ENCODE measurements at places on chromosomes 6 and 20.
A peak's percentile ranks its signal among the peaks of the same experiment; 100 is the strongest.

GRCh38 chr6:4114123-4114522 is 21.3 kb downstream of the ECI2 start:
- DNase-seq: no peak

GRCh38 chr20:49916146-49917002 is 1.0 kb upstream of the SPATA2 start:
- peak; percentile 41 for DNase-seq

DNA sequence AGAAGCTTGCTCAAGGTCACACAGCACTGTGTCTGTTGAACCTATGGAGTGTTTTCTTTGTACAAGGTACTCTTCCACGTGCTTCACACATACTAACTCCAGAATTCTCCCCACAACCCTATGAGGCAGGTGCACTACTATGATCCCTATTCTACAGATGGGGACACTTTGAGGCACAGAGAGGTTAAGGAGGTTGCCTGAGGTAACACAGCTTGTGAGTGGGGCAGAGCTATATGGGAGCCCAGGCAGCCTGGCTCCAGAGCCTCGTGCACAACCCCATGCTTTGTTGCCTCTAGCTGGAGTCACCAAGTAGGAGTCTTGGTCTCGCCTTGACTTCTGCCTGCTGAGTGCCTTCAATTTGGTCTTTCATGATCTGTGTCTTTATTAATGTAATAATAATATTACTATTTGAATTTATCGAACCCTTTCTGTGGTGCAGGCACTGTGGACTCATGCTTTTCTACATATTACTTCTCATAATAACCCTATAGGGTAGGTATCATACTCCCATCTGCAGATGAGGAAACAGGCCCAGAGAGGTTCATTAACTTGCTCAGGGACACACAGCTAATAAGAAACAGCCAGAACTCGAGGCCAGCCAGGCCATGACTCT is 13.3 kb upstream of the SPDEF start:
- no peak for DNase-seq

DNA sequence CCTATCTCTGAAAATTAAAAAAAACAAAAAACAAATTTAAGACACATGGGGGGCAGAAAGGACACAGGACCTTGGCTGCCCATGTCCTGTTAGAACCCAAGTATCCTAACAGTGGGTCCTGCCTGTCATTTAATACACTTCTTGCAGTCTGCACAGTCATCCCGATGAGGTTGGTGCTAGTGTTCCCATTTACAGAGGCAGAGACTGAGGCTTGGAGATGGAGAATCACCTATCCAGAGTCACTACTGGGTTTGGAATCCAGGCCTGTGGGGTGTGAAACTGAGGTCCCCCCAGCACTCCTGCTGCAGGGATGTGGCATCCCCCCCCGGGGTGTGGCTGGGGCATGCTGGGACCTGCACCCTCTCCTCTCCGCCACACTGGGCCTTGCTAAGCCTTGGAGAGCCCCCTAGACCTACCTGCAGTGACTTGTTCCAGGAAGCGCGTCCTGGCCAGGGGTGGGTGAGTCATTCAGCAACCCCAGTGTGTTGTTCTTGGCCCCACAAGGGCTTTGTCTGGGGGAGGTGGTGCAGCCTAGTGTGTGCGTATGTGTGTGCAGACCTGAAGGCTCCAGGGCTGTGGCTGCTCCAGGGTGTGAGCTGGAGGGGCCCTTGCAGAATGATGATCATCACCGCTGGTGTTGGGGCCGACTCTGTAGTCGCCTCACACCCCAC is 49.7 kb downstream of the BCAS4 start:
- DNase-seq: no peak

DNA sequence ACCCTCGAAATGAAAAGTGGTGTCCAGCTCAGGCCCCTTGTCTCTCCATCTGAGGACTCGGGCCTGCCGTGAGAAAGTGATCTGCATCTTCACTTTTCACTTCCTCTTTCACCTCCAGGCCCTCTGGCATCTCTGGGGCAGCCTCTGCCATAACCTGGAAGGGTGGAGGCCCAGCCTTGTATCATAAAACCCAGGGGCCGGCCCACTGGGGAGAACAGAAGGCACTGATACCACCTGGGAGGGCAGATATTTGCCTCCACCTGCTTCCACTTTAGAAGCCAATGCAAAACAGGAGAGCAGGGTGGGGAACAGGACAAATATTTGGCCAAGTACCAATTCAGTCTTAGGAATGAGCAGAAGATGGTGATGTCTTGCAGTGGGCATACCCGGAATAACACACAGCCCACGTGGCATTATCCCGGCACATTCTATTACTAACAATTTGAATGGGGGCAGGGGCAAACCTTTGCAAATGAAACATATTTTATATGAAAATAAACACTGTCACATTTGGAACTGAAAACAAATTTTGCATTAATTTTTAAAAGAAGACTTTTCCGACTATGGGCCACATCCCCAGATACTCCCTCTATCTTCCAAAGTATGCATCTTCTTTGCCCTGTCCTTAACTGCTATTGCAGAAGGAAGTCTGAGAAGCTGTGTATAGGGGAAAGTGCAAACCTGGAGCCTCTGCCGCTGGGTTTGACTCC is 69.2 kb upstream of the TBC1D7 start:
- no peak for DNase-seq

GRCh38 chr20:57089699-57090144 is 176.7 kb downstream of the BMP7 start:
- peak; percentile 70 for DNase-seq

- no peak for DNase-seq
Observed at GRCh38 chr6:52317841-52318581, 33.5 kb upstream of the MCM3 start.

DNA sequence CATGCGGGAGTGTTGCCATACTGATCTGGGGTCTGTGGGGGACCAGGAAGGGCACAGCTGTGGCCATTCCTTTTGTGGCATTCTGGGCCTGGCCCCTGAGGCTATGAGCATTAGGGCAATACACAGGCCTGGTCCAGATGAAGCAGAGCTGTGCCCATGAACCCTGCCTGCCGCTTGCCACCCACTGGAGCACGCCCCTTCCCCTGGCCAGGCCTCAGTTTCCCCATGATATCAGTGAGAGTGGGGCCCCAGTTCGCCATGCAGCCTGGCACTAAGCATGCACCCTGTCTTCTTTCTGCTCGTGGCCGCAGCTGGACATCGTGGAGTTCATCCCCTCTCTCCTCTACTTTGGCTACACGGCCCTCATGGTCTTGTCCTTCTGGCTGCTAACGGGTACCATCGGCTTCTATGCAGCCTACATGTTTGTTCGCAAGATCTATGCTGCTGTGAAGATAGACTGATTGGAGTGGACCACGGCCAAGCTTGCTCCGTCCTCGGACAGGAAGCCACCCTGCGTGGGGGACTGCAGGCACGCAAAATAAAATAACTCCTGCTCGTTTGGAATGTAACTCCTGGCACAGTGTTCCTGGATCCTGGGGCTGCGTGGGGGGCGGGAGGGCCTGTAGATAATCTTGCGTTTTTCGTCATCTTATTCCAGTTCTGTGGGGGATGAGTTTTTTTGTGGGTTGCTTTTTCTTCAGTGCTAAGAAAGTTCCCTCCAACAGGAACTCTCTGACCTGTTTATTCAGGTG is 42.4 kb downstream of the PLAGL2 start:
- DNase-seq: no peak

DNA sequence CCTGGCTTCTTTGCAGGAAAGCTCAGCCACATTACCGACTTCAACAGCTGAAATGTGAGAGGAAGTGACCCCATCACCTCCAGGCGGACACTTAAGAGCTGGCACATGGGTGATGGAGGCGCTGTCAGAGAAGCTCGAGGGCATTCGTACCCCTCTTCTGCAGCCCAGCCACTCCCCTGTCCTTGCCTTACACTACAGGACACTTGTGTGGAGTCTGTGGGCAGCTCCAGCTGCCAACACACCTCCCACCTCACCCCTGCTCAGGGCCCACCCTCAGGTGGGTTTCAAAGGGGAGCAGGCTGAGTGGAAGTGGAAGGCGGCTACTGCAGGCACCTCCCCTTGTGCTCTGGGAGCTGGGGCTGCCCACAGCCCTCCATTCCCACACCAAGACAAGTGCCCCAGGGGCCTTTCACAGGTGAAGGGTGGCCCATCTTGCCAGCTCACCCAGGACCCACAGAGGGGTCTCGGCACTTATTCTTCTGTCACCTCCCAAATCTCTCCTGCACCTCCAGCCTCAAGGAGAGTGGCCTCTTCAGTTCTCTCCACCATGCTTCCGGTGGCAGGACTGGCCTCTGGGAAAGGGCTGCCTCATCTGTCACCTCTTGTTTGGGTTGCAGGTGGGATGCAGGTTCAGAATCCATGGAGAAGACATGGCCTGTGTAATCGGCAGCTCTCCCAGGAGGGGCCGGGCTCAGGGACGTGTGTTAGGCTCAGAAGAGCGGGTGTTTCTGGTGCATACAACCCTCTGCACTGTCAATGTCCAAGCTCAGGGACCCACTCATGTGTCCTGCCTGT is 49.8 kb downstream of the IRF4 start:
- DNase-seq: no peak

- DNase-seq: no peak
Observed at GRCh38 chr6:47206626-47207025, 103.1 kb downstream of the TNFRSF21 start.

DNA sequence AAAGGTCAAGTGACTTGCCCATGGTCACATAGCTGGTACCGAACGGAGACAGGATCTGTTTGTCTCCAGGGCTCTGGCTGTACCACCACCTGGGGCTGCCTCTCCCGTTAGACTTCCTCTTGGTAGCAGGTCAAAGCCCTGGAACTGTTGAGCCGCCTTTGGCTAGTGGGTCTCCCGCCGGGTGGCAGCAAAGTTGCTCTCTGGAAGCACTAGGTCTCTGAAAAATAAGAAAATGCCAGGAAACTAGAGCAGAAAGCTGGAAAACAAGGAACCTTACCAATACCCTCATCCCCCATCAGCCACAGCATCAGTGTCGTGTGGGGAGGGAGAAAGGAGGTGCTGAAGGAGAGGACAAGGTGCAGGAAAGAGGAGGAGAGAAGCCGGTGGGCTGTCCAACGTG is 291.0 kb upstream of the SUPT3H start:
- DNase-seq: no peak

- DNase-seq: no peak
Observed at GRCh38 chr6:36985417-36985807, 584 bp downstream of the MTCH1 start.

Measured in A673 (cell line).